AG04450 (cell line): ENCODE measurements at places on chromosomes 2 and 18. TPM values are rescaled to one million over a fixed set of nuclear protein-coding genes. Genes with fewer than 3 reads are reported as not detected.
A peak's percentile ranks its signal among the peaks of the same experiment; 100 is the strongest.

MBD2 gene
- 30.6 and 31.8 TPM in 2 replicates for polyA plus RNA-seq

UPP2 gene
- not detected in 2 replicates for polyA plus RNA-seq

LAMA1 gene
- 25.2 and 26.0 TPM in 2 replicates for polyA plus RNA-seq

NPPC gene
- not detected in 2 replicates for polyA plus RNA-seq

LRP1B gene
- polyA plus RNA-seq = 0.15 TPM in 2 replicates

MYO7B gene
- 0.02 TPM in 1 of 2 replicates, not detected in the other for polyA plus RNA-seq

VSNL1 gene
- 0.77 and 0.86 TPM in 2 replicates for polyA plus RNA-seq

UNC80 gene
- not detected in 2 replicates for polyA plus RNA-seq

AQP4 gene
- not detected in 2 replicates for polyA plus RNA-seq

DDX18 gene
- polyA plus RNA-seq = 42.1 and 53.5 TPM in 2 replicates

DNA sequence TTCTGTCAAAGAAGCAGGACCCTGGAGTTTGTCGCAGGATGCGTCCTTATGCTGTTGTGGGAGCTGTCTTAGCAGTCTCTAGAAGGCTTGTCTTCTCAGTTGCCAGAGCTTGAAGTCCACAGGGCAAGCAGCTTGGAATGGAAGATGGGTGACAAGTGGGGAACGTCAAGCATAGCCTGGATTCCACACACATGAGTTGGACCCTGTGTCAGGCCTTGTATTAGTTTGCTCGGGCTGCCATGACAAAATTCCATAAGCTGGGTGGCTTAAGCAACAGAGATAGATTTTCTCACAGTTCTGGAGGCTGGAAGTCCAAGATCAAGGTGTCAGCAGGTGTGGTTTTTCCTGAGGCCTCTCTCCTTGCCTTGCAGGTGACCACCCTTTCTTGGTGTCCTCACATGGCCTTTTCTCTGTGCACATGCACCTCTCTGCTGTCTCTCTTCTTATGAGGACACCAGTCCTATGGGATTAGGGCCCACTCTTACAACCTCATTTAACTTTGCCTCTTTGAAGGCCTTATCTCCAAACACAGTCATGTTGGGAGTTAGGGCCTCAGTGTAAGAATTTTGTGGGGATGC, 51.3 kb downstream of the THNSL2 start:
- no peak for DNase-seq

- DNase-seq = no peak
Measured at GRCh38 chr2:234745347-234745746, 206.5 kb upstream of the SH3BP4 start.

- DNase-seq = peak; percentile 30
Measured at GRCh38 chr2:36618381-36618780, 20.4 kb upstream of the FEZ2 start.

DNA sequence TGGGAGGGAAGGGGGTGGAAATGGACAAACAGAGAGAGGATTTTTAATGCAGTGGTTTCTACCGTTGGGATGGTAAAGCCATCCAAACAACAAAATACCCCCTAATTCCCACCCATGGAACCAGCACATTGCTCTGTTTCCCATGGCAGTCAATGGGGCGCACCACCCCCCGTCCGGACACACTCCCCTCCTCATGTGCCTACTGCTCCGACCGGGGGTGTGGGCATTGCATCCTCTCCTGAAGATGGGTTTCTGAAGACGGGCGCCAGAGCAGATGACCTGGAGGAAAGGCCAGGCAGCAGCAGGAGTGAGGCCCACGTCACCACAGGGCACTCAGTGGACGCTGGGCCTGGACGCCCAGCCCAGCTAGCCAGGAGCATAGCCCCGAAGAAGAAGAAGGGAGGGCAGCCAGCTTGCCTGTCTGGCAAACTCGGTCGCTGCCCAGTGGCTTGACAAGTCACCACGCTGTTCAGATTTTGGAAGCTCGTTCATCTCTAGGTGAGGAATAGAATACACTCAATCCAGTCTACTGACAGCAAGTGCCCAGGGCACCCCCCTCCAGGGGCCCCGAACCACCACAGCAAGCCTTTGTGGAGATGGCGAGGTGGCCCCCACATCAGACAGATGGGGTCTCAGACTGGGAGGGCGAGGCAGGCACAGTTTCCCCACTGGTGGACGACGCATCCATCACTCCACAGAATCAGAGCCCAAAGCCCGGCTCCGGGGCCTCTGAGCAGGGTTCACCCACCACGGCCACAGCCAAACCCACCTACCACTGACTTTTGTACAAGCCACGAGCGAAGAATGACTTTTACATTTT, 296.2 kb upstream of the SALL3 start:
- DNase-seq = no peak

GRCh38 chr2:43370705-43371104, 144.3 kb upstream of the ZFP36L2 start:
- DNase-seq = no peak

GRCh38 chr2:238425979-238426567, 654 bp upstream of the ASB1 start:
- no peak for DNase-seq

DNA sequence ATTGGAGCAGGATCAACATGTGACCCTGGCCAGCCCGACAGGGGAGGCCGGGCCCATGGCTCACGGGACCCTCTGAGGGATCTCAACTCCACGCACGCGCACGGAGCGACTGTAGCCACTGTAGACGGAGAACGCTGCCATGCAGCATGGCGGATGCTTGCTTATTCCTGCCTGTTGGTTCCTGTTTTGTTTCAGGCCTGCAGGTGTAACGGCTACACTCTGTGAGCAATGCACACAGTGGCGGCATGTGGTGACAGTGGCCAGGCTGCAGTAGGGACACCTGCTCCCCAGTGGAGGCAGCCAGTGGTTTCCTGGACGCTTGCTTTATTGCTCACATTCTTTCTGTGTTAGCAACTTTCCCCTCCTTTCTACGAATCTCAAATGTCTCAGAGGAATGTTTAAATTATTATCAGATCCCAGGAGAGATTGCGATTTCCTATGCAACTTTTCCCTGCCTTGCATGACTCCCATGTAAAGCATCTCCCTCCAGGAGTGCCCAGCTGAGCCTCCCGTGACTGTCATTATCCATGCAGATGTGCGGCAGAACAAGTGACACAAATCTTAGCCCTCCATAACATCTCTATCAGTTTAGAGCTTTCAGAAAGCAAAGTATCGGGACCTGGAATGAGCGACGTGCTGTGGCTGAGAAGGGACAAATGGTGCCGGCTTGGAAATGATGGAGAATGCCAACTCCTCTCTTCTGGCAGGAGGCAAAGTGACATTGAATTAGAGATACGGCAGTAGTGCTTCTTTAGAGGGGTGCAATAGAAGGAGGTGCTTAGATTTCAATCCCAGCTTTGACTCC, 209.7 kb downstream of the ASB1 start:
- peak; percentile 8 for DNase-seq

GRCh38 chr2:38654528-38655381, 11.2 kb upstream of the GALM start:
- no peak for DNase-seq

DNA sequence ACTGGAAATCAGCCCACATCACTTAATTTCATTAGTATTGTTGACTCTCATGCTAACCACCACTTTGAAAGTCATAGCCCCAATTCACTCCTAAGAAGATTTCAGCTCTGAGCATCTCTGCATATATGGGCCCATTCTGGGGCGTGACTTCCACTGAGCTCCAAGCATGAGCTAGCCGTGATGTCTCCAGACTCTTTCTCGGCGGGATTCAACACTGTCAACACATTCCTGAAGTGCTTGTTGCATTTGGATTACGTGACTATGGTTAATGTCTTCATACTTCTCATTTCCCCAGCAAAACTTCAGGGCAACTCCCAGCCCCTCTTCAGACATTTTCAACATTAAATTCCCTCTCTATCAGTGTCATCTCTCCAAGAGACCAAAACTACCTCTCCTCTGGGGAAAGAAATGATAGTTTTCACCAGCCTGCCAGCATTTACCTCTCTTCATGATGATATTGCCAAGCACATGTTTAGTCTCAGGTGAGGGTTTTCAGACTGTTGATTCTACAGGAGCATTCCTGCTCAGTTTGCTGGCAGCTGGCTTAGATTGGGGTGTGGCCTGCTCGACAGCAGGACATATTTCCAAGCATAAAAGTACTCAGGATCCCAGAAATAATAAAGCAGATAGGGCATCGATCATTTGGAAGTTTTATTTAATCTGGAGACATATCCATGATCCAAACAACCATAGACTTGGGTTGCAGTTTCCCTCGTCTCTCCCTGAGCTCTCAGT, 81.7 kb downstream of the FEZ2 start:
- no peak for DNase-seq

DNA sequence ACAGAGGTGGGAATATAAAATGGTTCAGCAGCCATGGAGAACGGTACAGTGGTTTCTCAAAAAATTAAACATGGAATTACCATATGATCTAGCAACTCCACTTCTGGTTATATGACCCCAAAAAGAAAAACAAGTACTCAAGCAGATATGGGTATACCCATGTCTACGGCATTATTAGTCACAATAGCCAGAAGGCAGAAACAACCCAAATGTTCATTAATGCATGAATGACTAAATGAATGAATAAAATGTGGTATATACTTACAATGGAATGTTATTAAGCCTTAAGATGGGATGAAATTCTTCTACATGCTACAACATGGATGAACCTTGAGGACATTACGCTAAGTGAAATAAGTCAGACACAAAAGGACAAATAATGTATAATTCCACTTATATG, 266.8 kb upstream of the FBXO11 start:
- no peak for DNase-seq

GRCh38 chr2:83162421-83162820, 1296.7 kb downstream of the SUCLG1 start:
- DNase-seq = no peak

DNA sequence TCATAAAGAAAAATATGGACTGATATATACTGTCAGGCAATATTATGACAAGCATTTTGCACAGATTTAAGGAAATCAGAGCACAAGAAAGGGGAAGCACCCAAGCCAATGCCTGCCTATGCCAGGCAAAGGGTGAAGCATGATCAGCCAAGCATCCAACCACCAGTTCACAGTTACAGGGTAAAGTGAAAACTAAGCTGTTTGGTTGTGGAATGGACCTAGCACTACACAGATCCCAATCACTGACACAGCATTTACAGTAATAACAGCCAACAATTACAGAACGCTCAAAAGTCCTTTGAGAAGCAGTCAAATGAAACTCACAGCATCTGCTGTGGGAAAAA, 90.3 kb downstream of the SP3 start:
- DNase-seq = no peak

GRCh38 chr2:47907039-47907781, 912 bp upstream of the FBXO11 start:
- DNase-seq = no peak

- DNase-seq = no peak
Measured at GRCh38 chr18:26502823-26503222, 45.5 kb downstream of the KCTD1 start.

GRCh38 chr2:193989645-193990044, 1667.4 kb upstream of the SLC39A10 start:
- no peak for DNase-seq

DNA sequence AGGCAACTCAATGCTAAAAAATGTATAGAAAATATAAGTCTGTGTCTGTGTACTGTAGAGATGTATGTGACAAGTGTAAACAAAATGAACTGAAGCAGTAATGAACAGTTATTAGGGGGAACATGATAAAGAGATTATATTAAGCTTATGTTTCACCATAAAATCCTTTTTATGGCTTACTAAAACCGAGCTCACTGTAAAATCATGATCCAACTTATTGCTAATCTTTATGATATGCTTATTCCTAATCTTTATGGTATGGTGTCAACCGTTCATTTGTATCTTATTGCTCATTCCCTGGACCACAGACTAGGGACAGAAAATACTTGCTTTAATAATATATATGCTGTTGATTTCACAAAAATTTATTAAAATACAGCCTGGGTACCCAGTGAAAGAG, 62.1 kb downstream of the TNFRSF11A start:
- no peak for DNase-seq

DNA sequence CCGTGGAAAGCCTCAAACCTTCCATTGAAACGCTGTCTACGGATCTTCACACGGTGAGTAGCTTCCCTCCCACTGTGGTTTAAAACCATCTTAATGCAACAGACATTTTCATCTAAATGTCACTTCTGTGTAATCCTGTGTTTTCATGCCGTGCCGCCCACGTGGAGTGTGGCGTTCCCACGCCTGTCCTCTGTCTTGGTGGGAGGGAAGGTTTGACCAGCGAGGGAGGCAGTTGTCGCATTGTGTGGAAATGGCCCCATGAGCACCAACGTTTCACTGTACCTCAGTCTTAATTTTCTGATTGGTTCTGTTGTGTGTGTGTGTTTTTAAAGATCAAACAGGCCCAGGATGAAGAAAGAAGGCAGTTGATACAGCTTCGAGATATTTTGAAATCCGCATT, 88.6 kb downstream of the ITGB1BP1 start:
- no peak for DNase-seq

DNA sequence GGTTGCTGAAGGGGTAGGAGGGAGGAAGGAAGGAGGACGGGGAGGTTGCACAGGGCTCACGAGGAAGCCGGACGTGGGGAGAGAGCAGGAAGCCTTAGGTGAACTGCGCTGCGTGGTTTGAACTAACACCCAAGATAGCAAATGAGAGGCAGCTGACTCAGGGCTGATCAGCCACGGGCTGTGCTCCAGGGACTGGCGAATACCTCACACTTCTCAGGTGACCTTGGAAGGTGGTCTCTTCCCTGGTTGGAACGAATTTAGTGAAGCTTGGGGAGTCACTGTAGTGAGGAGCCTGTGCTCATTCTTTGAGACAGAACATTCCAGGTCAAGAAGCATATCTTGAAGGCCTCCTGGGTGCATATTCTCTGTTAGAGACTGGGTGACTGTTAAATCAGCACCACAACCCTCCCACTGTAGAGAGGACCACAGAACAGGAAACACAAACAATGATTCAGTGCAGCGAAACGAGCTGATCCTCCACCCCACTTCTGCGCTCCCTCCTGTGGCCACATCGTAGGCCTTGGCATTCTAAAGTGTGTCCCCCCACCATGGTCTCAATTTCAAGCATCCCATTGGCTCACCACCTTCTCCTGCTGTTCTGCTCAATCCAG, 33.8 kb downstream of the TOGARAM2 start:
- DNase-seq = no peak

DNA sequence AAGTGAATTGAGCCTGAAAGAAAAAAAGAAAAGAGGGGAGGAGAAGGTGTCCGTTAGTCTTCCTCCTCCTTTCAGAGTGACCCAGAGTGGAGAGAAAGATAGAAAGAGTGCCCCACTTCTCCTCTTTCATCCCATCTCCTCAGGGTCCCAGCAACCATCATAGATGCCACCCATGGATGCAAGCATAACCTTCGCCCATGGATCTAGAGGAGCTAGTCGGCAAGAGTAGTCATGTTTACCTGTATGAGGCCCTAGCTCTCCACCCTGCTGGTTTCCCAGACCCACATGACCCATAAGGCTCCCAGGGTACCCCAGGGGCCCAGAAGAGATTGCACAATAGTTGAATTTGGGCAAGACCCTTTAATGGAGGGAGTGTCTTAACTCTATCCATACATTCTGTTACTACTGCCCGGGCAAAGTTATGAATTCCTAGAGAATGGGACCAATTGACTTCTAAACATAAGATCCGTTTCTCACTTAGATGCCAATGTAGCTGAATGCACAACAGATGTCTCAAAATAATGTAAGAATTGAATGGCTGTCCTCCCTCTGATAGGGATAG, 56.1 kb upstream of the CDCA7 start:
- DNase-seq = no peak

- no peak for DNase-seq
Measured at GRCh38 chr18:75346671-75347070, 80.8 kb downstream of the SMIM21 start.
